ENCODE measurements at places on chromosomes 5 and 9.

GRCh38 chr9:20271723-20272122 lies 350.6 kb downstream of the MLLT3 start:
- DNase-seq = no peak

- DNase-seq = no peak
These were observed 114.9 kb upstream of the ATP10B start for GRCh38 chr5:160966921-160967320.

DNA sequence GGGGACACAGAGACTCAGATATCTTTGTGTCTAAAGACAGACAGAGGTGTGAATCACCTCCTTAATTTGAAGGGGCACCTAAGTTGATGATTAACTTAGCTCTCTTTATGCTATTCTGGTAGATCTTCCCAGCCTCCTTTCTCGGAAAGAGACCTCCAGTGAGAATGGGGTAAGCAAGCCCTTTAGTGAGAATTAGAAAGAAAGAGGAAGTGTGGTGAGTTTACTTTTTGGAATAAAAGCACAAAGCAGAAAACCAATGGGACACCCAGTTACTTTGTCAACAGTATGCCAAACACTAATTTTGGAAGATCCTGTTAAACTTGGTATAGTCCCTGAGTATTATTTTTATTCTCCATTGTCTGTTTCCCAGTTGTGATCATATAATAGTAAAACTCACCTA lies 302.8 kb upstream of the RASA1 start:
- DNase-seq = no peak

- DNase-seq = no peak
These were observed 18.0 kb downstream of the NNT start for GRCh38 chr5:43620944-43621505.

DNA sequence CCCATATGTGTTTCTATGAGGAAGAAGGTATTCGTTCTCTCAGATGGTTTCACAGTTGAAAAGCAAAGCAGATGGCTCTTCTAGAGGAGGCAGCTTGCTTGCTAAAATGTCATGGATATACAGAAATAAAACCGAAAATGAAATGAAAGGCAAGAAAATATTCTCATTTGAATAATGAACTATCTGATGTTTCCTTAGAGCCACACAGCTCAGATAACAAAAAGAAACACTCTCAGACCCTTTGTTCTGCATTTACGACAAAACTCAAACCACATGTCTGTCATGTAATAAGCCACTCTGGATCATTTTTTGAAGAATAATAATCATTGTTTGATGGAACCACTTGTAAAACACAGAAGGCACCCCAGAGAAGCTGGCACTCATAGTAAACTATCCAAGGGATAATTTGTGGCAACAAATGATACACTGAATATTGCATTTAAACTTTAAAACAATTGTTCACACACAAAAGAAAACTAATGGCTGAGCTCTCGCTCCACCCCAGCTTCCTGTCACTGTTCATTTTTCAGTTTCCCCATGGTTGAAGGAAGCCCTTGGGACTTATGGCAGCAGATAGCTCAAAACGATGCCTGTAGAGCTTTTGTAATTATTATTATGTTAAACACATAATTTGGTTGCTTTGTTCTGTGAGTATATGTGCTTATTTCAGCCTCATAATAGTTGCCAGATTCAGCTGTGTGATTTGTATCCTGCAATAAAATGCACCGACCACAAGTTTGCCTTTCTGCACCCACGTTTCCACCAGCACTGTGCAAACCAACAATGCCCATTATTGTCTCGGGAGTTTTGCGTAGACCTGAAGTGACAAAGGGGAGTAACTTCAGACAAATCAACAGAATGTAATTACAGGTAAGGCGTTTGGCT lies 256.0 kb downstream of the TMEM167A start:
- no peak for DNase-seq

DNA sequence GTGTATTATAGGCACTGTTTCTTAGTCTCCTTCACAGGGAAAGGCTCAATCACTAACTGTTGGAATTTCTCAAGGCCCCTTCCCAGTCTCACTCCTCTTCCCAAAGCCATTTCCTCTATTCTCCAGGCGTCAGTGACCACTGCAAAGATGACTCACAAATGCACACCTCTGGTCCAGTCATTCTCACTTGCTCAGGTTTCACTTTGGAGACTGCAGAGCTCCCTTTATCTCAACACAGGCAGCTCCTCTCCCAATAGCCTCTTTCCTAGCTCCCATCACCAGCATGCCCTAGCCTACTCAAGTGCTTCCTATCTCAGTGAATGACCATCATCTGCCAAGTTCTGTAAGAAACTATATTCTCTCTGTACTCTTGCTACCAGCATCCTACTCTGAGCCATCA lies 323.6 kb downstream of the NTRK2 start:
- no peak for DNase-seq

DNA sequence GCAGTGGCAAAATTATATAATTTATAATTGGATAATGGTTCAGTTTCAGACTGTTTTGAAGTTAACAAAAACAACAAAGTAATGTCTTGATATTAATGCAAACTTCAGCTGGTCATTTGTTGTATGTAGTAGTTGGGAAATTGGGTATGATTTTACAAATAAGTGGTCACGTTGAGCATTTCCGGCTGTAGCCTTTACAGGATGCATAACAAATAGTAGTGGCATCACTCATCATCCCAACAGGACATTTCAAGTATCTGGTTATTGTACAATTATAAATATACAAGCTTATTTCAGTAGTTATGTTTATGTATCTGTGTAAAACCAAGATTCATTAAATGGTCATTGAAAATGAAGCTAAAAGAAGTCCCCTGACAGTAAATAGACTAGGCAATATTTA lies 72.9 kb downstream of the SMIM15 start:
- DNase-seq = no peak

- no peak for DNase-seq
These were observed 512.7 kb upstream of the PAPPA start for GRCh38 chr9:115640887-115641286.

- no peak for DNase-seq
These were observed 25.8 kb upstream of the LPCAT1 start for GRCh38 chr5:1549475-1550030.

DNA sequence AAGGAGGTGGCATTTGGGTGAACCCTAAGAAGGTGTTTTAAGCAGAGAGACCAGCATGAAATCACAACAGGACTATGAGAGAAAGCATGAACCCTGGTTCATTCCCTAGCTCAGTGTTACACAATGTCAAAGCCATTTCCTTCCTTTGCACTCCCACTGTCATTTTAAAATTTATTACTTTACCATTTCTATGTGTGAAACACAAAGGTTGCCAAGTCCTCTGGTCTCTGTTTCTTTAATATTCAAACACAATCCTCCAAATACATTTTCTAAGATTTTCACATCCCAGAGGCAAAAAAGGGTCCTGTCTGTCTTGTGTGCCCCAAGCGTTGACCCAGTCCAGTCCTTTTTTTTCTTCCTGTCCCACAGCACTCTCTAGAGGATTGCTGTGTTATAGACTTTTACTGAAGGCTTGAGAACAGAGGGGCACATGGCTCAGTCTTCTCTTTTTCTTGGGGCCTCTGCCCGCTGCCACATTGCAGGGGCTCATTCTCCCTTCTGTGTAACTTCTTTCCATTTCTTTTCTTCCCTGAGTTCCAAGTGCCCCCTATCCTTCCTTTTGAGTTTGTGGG lies 78.6 kb upstream of the SLC28A3 start:
- DNase-seq = no peak

DNA sequence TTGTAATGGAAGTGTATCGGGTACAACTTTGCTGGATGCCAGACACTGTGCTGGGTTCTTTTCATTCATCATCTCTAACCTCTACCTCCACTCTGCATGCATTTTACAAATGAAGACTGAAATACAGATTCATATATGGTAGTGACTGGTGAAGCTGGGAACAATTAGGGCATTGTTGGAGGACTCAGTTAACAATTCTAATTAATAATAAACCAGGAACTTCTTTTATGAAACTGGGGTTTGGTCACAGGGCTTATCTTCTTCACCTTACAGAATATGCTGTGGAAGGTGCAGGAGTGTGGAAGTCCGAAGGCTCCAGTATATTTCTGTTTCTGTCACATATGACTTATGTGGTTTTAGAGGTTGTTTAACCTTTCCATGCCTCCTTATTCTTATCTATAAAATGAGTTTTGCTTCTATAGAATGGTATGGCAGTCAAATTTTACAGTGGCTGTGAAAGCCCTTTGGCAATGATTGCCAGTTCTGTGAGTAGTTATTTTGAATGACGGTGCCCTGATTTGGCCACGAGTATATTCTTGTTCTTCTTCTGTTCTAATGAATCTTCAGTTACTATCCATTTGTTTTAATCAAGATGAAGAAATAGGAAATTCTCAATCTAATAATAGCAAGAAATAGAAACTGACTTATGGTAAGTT lies 284.7 kb downstream of the GABRB2 start:
- DNase-seq = no peak

GRCh38 chr9:127392166-127392565 lies 4.8 kb upstream of the SLC2A8 start:
- no peak for DNase-seq

DNA sequence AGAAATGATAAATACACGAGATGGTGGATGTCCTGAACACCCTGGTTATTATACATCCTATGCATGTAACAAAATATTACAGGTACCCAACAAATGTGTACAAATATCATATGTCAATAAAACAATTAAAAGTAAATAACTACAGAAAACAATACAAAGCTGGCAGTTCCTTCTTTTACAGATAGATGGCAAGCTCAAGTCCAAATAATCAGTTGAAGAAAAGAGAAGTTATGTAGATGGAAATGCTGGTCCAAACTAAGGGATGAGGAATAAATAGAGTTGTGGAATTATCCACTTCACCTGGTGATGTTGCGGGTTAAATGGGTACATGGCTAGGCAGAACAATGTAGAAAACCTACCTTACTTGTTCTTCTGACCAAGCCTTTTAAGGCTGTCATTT lies 79.4 kb downstream of the PALM2AKAP2 start:
- no peak for DNase-seq

GRCh38 chr5:77463905-77464304 lies 28.2 kb downstream of the WDR41 start:
- DNase-seq = no peak

GRCh38 chr5:12951846-12952245 lies 992.6 kb downstream of the DNAH5 start:
- DNase-seq = no peak

DNA sequence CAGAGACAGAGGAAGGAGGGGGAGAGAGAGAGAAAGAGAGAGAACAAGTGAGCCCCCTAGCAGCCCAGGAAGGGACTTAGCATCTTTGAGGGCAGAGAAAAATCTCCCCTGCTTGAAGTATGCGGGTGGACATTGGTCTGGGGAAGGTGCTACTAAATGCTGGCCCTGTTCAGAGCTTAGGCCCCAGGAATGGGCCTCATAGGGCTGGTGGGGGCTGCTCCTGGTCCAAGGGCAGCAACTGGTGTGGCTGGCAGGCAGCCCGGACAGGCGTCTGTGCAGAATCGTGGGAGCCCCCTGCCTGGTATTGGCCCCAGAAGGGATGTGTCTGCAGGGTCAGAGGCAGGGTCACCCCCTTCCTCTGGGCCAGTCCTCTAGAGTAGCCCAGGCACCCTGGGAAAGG lies 47.8 kb upstream of the SUSD3 start:
- DNase-seq = no peak

DNA sequence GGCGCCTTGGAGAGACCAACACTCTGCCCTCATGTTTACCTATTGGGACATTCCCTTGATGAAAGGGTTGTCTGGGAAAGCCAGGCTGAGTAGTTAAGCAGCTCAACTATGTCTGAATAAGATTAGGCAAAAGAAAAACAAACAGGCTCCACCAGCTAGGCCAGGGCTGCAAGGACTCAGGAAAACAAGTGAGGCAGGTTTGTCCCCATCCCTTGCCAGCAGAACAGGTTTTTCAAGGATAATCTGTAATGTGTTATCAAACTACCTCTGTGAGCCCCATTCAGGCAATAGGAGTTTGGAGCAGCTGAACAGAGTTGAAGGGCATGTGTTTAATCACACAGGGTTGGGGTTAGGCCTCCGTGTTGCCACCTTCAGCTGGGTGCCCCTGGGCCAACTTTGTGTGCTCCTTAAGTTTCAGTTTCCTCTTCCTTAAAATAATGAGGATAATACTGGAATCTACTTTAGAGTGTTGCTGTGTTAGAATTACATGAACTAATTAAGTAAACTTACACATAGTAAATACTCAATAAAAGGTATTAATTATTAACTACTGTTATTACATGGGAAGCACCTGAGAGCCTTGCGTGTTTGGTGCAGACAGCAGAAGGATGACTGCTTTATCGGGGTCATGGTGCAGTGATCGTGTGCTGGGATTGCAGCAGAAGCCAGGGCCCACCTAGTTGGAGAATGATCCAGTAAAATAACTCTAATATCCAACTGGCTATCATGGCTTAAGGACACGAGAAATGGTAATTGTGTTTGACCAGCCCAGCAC lies 72.1 kb upstream of the ATP10B start:
- DNase-seq = no peak

DNA sequence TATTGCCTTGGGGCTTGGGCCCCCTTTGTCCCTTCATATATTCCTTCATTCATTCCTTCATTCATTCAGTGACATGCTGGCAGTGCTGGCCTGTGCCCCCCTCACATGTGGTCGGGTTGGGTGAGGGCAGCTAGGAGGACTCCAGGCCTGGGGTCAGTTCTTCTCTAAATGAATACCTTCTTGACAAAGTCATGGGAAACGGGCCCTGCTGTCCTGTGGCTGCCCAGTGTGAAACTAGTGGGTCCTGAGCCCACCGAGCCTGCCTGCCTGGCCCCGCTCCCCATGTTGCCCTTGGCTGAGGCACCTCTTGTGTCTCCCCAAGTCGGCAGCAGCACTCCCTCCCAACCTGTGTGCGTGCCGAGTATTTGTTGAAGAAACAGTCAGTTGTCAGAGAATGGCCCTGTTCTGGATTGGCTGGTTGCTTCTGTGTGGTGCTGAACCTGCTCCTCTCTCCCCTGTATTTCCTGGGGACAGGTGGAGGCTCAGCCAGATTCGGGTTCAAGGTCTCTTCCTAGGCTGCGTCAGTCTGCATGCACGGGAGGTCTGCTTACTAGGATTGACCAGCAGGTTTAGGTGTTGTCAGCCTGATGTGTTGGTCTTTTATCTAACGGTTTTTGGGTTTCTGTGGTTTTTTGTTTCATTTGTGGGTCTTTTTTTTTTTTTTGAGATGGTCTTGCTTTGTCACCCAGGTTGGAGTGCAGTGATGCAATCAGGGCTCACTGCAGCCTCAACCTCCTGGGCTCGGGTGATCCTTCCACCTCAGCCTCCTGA lies 3.0 kb upstream of the CEL start:
- DNase-seq = no peak

DNA sequence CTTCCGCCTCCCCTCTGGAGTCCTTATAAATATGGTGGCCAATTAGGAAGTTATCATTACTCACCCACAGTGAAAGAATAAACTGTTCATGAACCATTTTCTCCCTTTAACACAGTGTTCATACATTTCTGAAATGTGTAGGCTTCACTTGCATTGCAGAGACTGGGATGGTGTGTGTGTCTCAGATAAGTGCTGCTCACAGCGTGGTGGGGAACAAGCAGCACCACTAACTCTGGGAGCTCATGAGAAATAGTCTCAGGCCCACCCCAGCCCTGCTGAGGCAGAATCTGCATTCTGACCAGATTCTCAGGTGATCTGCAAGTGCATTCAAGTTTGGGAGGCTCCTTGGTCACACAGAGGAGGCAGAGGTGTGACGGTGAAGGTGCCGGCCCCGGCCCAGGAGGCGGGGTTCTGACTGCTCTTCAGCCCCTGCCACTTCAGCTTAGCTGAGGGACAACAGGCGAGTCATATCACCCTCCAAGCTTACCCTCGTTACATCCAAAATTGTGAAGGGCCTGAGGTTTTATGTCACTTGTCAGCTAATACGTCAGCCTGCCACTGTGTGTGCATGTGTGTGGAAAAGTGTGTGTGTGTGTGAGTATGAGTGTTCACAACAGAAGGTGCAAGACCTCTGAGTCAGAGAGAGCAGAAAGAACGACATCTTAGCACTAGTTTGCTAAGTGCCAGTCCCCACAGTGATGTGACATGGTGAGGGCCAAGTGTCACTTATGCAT lies 34.7 kb downstream of the DAP start:
- no peak for DNase-seq

Measured in SHP77 (cell line).